A673 (cell line): ENCODE measurements at places on chromosomes 12 and 14.

DNA sequence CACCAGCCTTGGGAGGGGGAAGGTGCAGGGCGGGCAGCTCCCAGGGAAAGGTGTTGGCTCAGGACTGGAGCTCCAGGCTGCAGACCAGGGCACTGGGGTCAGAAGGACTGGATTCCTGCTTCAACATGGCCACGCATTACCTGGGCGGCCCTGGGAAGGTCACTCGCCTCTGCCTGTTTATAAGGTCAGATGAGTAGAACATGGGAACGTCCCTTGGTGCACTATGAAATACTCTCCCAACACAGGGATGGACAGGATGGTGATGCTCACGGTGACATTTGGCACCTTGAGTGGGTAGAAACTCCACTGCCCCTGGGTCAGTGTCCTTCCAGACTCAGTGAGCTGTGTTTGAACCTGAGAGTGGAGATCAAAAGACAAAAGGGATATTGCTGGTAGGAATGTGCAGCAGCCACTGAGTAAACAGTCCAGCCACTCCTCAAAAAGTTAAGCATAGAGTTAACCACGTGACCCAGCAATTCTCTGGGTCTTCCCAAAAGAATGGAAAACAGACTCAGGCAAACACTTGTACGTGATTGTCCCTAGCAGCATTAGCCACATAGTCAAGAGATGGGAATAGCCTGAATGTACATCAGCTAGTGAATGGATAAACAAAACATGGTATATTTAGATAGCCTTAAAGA, 9.1 kb upstream of the BDKRB2 start:
- no peaks in the 10 kb centered on the region for H3K4me1 ChIP-seq
- DNase-seq = no peak
- H3K27ac ChIP-seq = no peak overlapping the region
- H3K36me3 ChIP-seq = no peaks in the 10 kb centered on the region
- H3K27me3 ChIP-seq = no peaks in the 10 kb centered on the region

DNA sequence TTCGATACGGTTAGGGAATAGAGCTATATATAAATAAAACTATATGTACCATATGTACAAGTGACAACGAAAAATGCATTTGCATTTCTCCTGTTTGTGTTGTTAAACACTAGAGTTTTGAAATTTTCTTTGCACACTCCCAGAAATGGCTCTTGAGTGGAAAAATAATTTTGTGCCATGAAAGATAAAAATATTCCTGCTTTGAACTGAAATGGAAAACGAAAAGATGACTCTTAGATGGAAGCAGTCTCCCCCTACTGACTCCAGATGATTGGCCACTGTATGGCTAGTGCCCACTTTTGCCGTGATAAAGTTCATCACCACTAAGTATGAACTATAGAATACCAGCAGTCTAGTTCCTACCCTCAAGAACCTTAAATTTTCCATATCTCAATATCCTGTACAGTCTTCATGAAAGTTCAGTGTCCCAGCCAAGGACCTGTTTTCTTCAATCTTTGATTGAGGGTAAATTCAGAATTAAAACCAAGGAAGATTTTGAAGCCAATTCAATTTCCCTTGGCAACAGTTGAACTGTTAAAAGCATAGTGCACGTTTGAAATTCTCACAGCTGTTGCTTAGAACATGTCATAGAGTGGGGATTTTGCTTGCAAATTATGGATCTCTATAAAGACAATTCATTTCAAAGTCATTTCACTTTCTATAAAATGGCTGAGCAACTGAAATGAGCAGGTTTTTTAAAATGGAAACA, 1.6 kb upstream of the PPP2R5E start:
- no peaks in the 10 kb centered on the region for H3K27me3 ChIP-seq
- DNase-seq = peak; percentile 23
- H3K27ac ChIP-seq = no peak overlapping the region

DNA sequence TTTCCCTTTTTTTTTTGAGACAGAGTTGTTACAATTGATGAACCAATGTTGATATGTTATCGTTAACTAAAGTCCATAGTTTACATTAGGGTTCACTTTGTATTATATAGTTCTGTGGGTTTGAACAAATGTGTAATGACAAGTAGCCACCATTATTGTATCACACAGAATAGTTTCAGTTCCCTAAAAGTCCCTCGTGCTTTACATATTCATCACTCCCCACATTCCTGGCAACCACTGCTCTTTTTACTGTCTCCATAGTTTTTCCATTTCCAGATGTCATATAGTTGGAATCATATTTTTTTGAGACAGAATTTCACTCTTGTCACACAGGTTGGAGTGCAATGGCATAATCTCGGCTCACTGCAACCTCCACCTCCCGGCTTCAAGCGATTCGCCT, 12.5 kb downstream of the HSD17B6 start:
- no peak overlapping the region for H3K4me3 ChIP-seq
- DNase-seq = no peak
- no peaks in the 10 kb centered on the region for H3K36me3 ChIP-seq
- H3K4me1 ChIP-seq = no peaks in the 10 kb centered on the region
- H3K27ac ChIP-seq = no peak overlapping the region

GRCh38 chr12:109744026-109744425, 30.4 kb downstream of the FAM222A start:
- no peak overlapping the region for H3K4me3 ChIP-seq
- no peaks in the 10 kb centered on the region for H3K36me3 ChIP-seq
- H3K4me1 ChIP-seq = peaks cover 33% of the 10 kb centered on the region

DNA sequence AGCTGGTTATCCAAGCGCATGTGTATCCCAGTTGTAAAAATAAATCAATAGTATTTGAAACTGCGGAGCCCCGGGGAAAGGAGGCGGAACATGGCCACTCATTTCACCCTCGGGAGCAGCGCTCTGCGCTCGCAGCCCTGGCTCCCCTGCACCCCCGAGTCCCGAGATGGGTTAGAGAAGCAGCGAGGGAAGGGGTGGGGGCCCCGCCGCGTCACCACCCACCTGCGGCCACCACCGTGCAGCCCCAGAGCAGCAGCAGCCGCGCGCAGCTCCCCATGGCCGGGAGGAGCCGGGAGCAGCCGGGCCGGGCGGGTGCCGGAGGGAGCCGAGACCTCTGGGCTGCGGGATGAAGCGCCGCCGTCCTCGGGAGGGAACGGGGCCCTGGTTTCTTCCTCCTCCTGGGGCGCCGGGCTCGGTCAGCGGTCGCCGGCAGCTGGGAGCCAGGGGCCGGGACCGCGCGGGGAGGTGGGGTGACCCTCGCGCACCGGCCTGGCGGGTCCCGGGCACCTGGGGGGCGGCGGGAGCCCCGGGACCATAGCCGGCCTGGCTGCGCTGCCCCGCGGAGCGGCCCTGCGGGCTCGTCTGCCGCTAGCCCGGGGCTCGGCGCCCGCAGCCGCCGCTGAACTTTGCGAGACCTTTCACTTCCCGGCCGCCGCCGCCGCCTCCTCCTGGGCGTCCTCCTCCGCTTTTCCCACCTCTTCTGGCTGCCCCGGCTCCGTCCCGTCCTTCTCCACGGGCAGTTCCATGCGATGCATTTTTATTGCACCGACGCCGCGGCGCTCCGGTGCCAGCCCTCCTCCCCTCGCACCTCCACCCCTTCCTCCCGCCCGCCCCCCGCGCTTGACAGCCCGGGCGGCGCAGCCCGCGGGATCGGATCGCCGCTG, at the start of gene NTN4:
TSS of gene NTN4 (minus strand) at position 732 of the 884 bp plus-strand sequence. CDS start at position 277, 455 bp downstream.
- H3K4me3 ChIP-seq = peak within 1 kb of the TSS; percentile 54
- peak; percentile 15 for DNase-seq
- H3K4me1 ChIP-seq = peaks cover 5% of the 10 kb centered on the region
- peaks cover 4% of the 10 kb centered on the region for H3K36me3 ChIP-seq

DNA sequence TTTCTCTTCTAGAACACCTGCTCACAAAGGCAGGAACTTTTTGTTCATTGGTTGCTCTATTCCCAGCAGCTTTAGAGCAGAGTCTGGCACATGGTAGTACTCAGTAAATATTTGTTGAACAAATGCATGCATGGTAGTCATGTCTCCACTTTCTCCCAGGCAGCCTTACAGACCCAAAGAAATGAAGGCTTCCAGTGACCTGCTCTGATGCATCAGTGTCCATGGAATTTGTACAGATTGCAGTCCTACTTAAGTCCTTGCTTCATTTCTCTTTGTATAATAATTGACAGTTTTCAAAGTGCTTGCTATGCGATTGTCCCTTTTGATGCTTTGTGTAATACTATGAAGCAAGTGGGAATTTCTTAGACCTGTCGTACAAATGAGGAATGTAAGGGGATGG, 119.6 kb downstream of the DERA start:
- DNase-seq = no peak
- no peaks in the 10 kb centered on the region for H3K4me1 ChIP-seq
- no peaks in the 10 kb centered on the region for H3K36me3 ChIP-seq
- H3K27me3 ChIP-seq = no peaks in the 10 kb centered on the region
- no peak overlapping the region for H3K27ac ChIP-seq

- DNase-seq = no peak
- H3K27ac ChIP-seq = no peak overlapping the region
- no peak overlapping the region for H3K4me3 ChIP-seq
- no peaks in the 10 kb centered on the region for H3K27me3 ChIP-seq
Measured at GRCh38 chr12:93793983-93794382, 116.8 kb downstream of the CRADD start.

DNA sequence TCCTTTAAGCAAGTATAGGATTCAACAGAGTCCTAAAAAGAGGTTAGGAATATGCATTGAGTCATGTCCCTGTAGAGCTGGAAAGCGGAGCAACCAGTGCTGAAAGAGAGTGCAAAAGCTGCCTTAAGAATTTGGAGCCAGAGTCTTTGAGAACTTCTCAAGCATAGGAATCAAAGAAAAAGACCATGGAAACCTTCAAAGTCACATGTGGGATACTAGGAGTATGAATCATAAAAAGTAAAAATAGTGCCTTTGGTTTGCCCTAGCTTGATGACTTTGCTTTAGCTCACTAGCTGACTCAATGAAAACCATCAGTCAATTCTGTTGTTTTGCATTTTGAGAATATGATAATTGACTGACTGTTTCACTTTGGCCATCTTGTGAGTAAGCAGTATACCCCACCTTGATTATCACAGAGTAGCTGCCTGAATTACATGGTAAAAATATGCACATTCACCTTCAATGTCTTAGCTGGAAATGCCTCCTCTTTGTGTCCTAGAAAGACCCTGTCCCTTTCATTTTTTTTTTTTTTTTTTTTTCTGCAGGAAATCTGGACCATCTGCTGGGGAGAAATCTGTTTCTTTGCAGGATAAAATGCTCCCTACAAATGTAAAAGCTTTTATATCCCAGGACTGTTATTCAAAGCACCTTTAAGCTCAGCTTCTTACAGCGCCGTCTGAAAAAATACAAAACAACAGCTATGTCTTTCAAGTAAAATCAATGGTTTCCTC, 248.6 kb upstream of the KRR1 start:
- no peaks in the 10 kb centered on the region for H3K4me1 ChIP-seq
- no peak overlapping the region for H3K27ac ChIP-seq
- no peaks in the 10 kb centered on the region for H3K36me3 ChIP-seq
- no peak overlapping the region for H3K4me3 ChIP-seq
- no peak for DNase-seq
- no peaks in the 10 kb centered on the region for H3K27me3 ChIP-seq

GRCh38 chr14:93930989-93931307, 3.8 kb downstream of the FAM181A start:
- no peaks in the 10 kb centered on the region for H3K27me3 ChIP-seq
- no peak for DNase-seq
- no peaks in the 10 kb centered on the region for H3K4me1 ChIP-seq
- no peak overlapping the region for H3K4me3 ChIP-seq

- no peak overlapping the region for H3K27ac ChIP-seq
- no peaks in the 10 kb centered on the region for H3K4me1 ChIP-seq
- DNase-seq = no peak
- no peak overlapping the region for H3K4me3 ChIP-seq
- peaks cover 5% of the 10 kb centered on the region for H3K27me3 ChIP-seq
Measured at GRCh38 chr12:253116-253831, 9.4 kb downstream of the SLC6A13 start.
